AG08396 (cell line): ENCODE measurements at places on chromosomes 6 and 20.

DNA sequence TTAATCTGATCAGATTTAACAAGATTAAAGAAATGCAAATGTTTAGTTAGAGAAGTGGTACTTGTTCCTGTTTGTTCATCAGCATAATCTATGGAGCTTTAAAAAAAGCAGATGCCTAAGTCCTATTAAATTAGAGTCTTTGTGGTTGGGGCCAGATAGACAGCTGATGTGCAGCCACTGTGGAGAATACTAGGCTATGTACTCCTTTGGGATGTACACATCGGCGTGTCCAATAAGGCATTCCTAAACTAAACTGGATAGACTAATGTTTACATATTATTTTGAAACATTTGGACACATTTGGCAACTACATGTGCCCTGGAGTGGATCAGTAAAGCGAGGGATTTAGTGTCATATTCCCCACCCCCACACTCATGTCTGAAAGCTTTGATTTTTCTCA lies 459.5 kb downstream of the LMBRD1 start:
- no peak for DNase-seq

GRCh38 chr6:77776441-77776840 lies 123.6 kb downstream of the MEI4 start:
- no peak for DNase-seq

DNA sequence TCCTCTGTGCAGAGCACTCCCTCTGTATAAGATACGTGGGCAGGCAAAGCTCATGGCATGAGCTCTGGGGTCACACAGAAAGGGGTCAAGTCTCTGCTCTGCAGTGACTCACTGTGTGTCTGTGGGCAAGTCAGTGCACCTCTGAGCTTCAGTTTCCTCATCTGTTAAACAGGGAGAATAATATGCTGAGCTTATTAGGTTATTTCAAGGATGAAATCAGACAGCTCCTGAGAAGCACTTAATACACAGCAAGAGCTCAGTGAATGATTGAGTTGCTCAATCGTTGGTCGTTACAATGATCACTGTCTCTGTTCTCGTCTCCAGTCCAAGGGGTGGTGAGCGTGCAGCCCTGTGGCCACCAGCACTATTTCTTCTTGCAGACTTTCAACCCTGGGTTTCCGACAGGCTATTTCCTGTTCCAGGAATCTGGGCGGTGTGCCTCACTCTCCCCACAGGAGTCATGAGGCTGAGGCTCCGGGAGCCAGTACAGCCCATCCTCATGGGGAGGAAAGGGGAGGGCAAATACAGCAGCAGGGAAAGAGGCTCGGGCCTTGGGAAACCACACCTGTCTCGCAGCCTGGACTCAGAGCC lies 28.9 kb downstream of the KIAA1755 start:
- no peak for DNase-seq

DNA sequence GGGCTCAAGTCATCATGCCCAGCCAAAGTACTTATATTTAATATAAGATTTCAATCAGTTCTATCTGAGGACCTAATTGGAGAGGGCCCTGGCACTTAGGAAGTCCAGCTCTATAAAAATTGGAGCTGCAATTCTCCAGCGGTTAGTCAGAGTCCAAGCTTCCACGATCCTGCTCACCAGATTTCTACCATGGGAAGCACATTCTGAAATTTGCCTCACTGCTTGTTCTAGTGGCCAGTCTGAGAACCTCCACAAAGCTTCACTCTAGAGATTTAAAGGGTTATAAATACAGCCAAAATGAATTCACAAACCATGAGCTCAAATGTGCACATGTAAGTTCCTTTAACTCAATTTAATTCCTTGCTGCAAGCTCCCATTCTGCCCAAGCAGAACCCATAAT lies 33.5 kb downstream of the PNLDC1 start:
- peak; percentile 58 for DNase-seq

DNA sequence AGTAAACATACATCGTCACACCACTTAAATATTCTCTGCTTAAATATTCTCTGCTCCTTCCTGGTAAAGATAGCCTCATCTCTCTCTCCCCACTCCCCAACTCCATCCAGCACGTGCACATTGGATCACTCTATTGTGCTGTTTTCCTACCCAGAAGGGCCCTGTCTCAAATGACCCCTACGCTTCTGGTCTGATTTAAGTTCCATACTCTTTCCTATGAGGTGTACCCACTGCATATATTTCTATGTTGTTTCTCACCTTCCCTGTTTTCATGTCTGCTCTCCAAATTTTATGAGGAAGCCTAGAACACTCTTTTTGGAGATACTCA lies 53.7 kb downstream of the HFE start:
- DNase-seq: no peak
